Fibroblast of lung (primary cell): ENCODE measurements at places on chromosomes 16 and 17. TPM values are rescaled to one million over a fixed set of nuclear protein-coding genes. Genes with fewer than 3 reads are reported as not detected.

Gene PABPN1L
- total RNA-seq: not detected in 2 replicates

Gene C17orf107
- 1.8 and 2.3 TPM in 2 replicates for total RNA-seq

Gene C1QL1
- 1.3 and 1.8 TPM in 2 replicates for total RNA-seq

Gene ARHGDIG
- 0.77 and 1.3 TPM in 2 replicates for total RNA-seq

Gene KRTAP17-1
- total RNA-seq: not detected in 2 replicates

Gene ANKFN1
- 0.26 TPM in 1 of 2 replicates, not detected in the other for total RNA-seq

Gene KRTAP4-5
- total RNA-seq: not detected in 2 replicates

Gene SPNS2
- under 0.01 and 0.17 TPM in 2 replicates for total RNA-seq

Gene TLCD1
- total RNA-seq: 4.1 and 6.6 TPM in 2 replicates

Gene SLC9A5
- 1.0 and 2.3 TPM in 2 replicates for total RNA-seq

Gene ZNF423
- 0.17 and 0.77 TPM in 2 replicates for total RNA-seq

Gene BIRC5
- total RNA-seq: 3.6 and 28.6 TPM in 2 replicates

Gene ASB16
- under 0.01 and 0.17 TPM in 2 replicates for total RNA-seq

Gene LPO
- total RNA-seq: not detected in 2 replicates

Gene C1QBP
- total RNA-seq: 136 and 144 TPM in 2 replicates

Gene HBZ
- total RNA-seq: not detected in 2 replicates

Gene EPX
- total RNA-seq: not detected in 2 replicates

Gene RAC3
- 5.6 and 6.6 TPM in 2 replicates for total RNA-seq

Gene SLC5A11
- under 0.01 TPM in 1 of 2 replicates, not detected in the other for total RNA-seq

Gene VTN
- total RNA-seq: 0.17 and 0.51 TPM in 2 replicates
